ENCODE measurements at places on chromosomes 3 and 15.
A peak's percentile ranks its signal among the peaks of the same experiment; 100 is the strongest.

- no peak for ATAC-seq
Measured at GRCh38 chr15:53328341-53328740, 431.1 kb downstream of the WDR72 start.

DNA sequence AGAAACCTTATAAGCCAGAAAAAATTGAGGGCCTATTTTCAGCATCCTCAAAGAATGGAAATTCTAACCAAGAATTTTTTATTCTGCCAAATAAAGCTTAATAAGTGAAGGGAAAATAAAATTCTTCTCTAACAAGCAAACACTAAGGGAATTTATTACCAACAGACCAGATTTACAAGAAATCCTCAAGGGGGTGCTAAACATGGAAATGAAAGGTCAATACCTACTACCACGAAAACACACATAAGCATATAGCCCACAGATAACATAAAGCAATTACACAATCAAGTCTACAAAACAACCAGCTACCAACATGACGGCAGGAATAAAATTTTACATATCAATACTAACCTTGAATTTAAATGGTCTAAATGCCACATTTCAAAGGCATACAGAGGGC, 883.5 kb downstream of the SI start:
- ATAC-seq, result no peak

- ATAC-seq, result peak; percentile 91
Measured at GRCh38 chr3:157081626-157082210, 78.2 kb downstream of the CCNL1 start.

DNA sequence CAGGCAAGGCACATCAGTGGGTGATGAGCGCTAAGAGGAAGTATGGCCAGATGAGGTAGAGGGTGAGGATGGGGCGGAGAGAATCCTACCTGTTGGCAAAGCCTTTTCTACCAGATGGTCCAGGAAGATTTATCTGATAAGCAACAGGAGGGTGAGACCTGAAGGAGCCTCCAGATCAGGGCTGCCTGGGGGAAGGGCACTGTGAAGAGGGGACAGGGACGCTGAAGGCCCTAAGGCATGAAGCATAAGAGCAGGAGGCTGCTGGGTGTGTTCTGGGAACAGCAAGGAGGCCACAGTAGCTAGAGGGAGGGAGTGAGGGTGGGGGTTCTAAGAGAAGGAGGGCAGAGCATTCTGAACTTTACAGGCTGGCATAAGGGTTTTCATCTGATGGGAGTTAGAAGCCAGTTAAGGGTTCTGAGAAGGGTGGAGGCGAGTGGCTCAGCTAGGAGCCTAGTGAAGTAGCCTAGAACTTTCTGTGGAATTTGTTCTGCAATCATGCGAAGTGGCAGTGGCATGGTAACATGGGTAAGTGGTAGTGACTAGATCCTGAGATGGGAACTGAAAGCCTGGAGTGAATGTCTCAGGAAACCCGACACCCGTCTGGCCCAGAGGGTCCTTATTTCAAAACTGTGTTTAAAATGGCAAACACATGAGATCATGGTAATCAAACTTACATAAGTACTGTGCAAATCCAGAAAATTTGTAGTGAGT, 29.9 kb downstream of the CGNL1 start:
- peak; percentile 15 for ATAC-seq

GRCh38 chr3:35733341-35733740, 94.0 kb downstream of the ARPP21 start:
- no peak for ATAC-seq

Data from stimulated activated memory B cell treated with anti-CD40 and anti-IgM and Interleukin-4, amounts not matched to agents 10 μg/mL and 1 μg/mL and 100 μg/mL, for 72 hours (primary cell).